ENCODE measurements at places on chromosomes 11 and 22.

GRCh38 chr11:115471367-115471766 lies 32.8 kb downstream of the CADM1 start:
- no peak for DNase-seq

GRCh38 chr22:24026733-24027132 lies 15.6 kb downstream of the CABIN1 start:
- DNase-seq: no peak

DNA sequence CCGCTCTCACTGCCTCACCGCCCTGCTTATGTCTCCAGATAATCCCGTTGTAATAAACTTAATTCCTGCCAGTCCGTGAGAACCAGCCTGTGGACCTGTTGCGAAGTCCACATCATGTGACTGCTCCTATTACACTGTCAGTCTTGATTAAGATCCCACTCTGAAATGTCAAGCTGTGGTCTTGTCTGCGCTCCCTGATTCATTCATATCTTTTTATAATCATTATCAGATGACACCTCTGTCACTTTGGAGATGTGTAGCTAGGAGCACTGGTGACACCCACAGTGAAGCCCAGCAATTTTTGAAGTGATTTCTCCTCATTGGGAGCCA lies 377.3 kb downstream of the TBC1D22A start:
- DNase-seq: no peak

GRCh38 chr11:24171869-24172268 lies 325.0 kb upstream of the LUZP2 start:
- DNase-seq: no peak

Data from GM18507 (cell line).